ENCODE measurements at places on chromosomes 16 and 17. TPM values are rescaled to one million over a fixed set of nuclear protein-coding genes. Genes with fewer than 3 reads are reported as not detected.

SPATA33 gene
- 3.0 TPM for total RNA-seq

PRR15L gene
- 6.9 TPM for total RNA-seq

DPEP2 gene
- total RNA-seq, result not detected

TMC7 gene
- 1.1 TPM for total RNA-seq

PPP1R27 gene
- total RNA-seq, result not detected

RANGRF gene
- 5.4 TPM for total RNA-seq

SULT1A4 gene
- 2.1 TPM for total RNA-seq

ZFHX3 gene
- 14.2 TPM for total RNA-seq

PHAF1 gene
- 9.0 TPM for total RNA-seq

TOM1L1 gene
- total RNA-seq, result 127 TPM

SCN4A gene
- total RNA-seq, result not detected

- DNase-seq, result no peak
Observed at GRCh38 chr17:37740915-37741314, 3.9 kb downstream of the HNF1B start.

DNA sequence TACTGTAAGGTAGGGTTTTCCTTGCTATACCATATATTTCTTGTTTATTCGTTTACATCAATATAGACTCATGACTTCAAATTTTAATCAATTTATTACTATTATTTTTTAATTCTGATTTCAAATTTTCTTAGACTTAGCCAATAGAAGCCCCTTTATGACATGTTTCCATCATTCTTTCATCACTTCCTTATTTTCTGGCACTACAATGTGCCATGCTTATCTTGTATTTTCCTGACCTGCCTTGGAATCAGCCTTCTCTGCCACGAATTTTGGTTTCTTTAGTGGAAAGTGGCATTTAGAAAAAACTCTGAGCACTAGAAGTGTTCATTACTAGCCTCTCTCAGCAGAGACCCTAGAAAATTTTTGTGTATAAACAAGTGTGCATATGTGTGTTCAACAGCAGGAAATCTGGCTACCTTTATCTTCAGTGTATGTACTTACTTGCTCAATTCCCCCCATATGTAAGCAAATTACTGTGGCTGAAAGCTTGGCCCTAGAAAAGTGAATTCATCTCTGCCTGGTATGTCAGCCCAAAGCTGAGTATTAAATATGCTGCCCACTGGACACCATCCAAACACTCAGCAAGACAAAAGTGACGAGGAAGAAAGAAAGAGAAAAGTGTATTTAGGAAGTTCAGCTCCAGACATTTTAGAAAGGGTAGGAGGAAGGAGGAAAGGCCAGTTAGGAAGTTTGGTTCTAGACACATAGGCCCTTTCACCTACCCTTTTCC, 4.0 kb downstream of the STXBP4 start:
- no peak for DNase-seq

- DNase-seq, result no peak
Observed at GRCh38 chr16:64857411-64857810, 264.5 kb downstream of the CDH11 start.

DNA sequence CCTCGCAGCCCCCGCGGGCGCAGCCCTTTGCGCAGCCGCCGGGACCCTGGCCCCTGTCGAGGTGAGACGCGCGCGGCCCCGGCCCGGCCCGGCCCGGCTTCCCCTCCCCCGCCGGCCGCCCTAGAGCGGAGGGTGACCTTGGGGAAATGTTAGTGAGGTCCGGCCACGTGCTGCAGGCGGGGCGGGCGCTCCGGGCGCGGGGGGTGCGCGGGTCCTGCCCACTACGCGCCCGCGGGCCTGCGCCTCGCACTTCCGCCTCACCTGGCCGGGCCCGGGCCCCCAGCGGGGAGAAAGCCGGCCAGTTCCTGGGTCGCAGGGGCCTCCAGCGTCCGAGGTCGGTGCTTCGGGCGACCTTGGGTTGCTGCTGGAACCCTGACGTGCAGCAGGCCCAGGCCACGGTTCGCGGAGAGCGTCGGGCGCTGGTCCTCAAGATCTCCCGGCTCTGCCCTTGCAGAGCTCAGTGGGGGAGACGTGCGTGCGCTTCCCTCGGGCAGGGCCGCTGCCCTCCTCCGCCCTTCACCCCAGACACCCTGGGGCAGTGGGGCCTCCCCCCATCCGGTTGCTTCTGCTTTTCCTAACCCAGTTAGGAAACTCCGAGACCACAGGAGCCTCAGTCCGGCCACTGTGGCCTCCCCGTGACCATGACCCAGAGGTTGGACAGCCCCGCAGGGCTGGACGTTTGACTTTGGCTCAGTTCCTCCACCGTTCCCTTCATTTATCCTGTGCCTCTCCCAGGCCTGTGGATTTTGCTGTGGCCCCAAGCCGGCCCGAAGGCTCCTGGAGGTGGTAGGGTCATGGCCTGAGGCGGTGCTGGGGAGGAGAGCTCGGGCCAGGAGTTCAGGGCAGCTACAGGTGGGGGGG, 791 bp downstream of the MCRIP2 start:
- no peak for DNase-seq

DNA sequence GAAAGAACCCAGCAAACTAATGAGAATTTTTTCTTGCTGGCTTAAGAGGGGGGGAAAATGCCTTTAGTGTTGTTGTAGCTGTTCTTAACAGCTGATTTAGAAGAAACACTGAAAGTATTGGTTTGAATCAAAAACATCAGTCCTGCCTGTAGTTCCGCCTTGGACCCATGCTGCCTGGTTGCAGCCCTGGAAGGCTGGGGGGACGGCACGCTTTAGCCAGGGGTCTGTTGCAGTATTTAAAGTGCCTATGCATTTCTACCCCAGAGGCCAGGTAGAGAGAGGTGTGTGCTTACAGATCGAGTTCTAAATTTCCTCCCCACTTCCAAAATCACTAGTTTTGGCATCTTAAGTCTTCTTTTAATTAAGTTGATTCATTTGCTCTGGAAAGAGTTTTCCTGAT, 201.9 kb downstream of the CCDC182 start:
- DNase-seq, result no peak

GRCh38 chr17:74210191-74211140, 2.9 kb upstream of the TTYH2 start:
- DNase-seq, result peak; percentile 45

DNA sequence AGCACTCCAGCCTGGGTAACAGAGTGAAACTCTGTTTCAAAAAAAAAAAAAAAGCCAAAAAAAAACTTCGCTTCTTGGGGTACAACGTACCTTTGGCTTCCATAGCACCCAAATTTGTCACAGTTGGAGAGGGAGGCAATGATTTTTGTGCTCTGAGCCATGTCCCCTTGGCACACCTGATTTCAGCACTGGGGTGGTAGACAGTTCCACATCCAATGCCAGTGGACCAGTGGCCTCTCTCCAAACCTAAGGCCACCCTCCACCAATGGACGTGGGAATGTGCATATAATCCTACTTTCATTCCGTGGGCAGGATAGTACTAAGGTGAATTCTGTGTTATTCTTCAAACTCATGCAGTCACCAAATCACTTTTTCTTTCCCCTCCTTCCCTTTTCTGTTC, 47.5 kb downstream of the SALL1 start:
- no peak for DNase-seq

GRCh38 chr17:61248399-61248798, 151.2 kb upstream of the TBX2 start:
- peak; percentile 68 for DNase-seq

DNA sequence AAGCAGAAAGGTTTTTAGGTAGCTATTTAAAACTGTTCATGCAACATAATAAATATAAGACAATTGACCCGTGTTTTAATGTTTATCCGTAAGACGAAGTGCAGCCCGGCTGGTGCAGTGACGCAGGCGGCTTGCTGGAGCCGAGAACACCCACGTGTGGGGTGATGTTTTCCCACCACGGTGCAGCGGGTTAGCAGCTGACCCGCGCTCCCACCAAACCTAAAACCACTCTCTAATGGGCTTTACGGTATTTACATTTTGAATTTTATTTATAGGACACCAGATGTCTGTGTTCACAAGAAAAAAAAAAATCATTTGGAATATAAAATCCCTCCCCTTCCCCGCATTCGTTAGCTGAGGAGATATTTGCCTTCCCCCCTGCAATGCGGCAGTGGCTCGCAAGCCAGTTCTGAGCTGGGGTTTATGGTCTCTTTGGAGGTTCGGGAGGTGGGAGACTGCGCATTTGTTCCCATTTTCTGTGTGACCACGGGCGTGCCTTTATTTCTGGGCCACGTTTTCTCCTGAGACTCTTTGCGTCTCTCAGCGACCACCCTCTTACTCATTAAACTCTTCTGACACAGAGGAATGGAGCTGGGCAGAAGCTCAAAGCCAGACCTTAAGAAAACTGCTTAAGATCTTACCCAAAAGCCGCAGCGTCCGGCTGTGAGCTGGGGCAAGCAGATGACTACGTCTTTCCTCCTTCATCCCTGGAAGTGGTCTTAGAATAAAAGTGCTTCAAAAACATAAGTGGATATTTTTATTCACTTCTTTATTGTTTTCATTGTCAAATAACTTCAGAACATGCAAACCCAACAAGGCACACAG, 301.1 kb downstream of the IRF8 start:
- no peak for DNase-seq

DNA sequence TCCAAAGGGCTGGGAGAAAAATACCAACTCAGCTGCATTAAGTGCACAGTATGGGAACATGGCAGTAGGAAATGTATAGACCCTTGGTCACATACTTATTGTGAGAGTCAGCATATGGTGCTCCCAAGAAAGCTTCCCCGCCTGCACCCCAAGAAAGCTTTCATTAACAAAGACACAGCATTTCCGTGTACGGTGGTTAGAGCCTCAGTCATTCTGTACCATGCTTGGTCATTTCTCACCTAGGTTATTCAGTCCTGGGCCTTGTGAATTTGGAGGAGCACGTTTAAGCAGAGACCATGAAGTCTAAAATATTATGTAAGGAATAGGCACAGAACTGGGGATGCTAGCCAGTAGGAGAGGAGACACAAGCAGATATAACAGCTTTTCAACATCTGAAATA, 56.1 kb downstream of the ESRP2 start:
- DNase-seq, result no peak

DNA sequence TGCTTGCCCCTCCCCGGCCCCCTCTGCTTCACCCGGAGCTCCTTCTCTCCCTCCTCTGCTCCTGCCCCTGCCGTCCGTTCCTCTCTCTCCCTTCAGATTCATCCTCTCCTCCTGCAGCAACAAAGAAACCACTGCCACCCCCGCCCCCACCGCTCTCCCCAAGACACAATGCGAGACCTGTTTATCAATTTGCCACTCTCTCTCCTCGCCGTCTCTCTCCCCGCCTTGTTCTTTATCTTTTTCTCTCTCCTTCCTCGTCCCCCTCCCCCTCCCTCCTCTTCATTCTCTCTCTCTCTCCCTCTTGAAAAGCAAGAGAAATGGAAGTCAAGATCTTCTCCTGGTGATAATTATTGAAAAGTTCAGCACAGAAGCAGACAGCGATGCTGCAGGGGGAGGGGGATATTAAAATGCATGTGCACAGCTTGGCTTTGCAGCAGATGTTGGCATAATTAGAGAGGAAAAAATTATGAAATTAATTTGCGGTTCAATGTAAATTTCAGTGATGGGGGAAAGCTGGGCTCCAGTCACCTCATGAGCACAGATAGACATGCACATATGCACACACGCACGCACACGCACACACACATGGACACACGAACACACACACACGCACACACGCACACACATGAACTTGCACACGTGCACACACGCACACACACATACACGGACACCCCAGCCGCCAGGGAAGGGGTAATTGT, 58.1 kb upstream of the CBFA2T3 start:
- DNase-seq, result no peak

GRCh38 chr17:41956522-41956921, 10.1 kb upstream of the CNP start:
- DNase-seq, result no peak

DNA sequence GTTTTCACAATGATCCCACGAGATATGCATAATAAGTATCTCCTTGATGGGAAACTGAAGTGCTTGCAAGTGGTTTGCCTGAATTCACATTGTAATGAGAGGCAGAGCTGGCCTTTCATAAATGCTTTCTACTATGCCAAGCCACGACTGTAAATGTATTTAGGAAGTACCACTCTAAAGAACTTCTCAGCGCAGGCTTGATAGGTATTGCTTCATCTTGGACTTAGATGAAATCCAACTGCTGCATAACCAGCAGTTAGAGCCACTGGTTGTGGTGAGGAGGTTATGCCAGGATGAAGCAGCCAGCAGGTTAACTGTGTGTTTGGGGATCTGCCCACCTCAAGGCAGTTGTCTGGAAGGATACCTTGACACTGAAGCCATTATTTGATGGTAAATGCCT, 26.8 kb downstream of the MARCHF10 start:
- DNase-seq, result peak; percentile 44

GRCh38 chr16:74073456-74073855, 223.2 kb upstream of the PSMD7 start:
- no peak for DNase-seq

- peak; percentile 64 for DNase-seq
Observed at GRCh38 chr17:55442953-55443683, 21.5 kb upstream of the MMD start.

DNA sequence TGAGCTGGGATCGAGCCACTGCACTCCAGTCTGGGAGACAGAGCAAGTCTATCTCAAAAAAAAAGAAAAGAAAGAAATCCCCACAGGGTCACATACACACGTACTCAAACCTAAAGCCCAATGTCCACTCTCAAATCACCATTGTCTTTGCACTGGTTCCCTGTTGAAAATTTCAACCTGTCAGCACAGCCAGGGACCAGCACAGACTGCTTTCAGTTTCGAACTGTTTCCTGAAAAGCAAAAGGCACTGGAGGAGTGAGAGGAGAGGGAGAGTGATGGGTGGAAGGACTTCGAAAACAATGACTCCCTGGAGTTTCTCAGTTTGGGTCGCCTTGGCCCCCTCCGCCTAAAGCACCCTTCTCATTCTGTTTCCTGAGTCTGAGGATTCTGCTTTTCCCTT, 9.0 kb upstream of the CD300C start:
- DNase-seq, result no peak

DNA sequence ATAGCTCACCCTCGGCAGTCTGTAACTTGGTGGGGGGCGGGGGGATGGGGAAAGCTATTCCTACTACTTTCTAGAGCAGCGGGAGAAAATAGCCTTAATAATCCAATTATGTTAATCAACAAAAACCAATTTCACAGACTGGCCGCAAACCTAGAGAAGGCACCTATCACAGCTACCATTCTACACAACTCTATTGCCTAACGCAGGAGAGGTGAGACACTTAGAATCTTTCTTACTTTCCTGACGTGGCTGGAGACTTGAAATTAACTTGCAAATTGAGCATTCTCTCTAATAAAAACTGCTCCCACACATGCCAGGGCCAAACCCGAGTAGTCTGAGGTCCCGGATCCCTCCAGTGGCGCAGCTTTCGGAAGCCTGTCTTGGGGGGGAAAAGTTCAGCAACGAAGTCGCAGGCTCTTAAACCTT, 794 bp downstream of the SMG6 start:
- DNase-seq, result peak; percentile 33

GRCh38 chr16:75385507-75386152, 47.7 kb downstream of the CFDP1 start:
- DNase-seq, result peak; percentile 88

- no peak for DNase-seq
Observed at GRCh38 chr17:60802377-60802776, 124.7 kb downstream of the BCAS3 start.

DNA sequence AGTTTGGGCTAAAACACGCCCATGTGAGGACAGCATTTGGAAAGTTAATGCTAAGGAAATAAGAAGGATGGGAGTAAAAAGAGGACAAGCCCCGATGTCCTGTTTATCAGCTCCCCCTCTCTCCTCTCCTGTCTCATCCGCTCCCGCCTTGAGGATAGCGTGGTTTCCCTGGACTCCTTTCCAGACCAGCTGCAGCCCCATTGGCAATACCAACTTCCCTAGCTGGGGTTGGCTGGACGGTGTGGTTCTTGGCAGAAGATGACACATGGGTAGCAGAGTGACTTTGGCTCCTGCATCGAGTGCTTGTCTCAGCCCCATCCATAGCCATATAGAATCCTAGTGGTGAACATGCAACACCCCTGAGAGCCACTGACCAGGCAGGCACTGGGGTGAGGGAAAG, 185.9 kb downstream of the CCDC182 start:
- DNase-seq, result no peak
